NB4 (cell line): ENCODE measurements at places on chromosomes 12 and 14.

DNA sequence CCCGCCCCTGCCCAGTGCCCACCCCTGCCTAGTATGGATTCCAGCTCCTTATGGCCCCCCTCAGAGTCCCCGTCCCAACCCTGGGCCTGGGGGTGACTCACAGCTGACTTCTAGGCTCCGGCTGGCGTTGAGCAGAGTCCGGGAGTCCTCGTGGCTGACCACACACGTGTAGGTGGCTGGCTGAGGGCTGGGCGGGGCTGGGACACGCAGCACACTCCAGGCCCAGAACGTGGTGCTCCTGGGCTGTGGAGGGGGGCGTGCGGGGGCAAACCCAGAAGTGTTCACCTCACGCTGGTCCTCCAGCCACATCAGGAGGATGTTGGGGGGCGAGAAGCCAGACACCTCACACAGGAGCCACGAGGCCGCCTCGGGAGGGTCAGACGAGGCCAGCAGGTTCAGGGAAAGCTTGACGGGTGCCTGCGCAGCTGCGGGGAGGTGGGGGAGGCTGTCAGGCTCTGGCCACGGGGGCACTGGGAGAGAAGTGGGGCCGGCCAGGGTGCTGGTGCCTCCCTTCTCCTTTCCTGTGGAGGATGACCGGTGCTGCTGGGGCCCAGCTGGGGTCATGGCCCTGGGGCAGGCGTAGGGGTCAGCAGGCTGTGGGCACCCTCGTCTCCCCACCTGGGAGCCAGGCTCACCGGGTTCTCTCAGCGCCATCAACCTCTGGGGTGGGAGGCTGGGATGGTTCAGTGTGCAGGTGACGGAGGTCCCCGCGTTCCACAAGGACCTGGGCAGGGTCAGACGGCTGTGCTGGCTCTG lies 314.1 kb downstream of the TMEM121 start:
- DNase-seq, result no peak

GRCh38 chr12:91261820-91262676 lies 79.4 kb upstream of the DCN start:
- DNase-seq, result no peak

- peak; percentile 95 for DNase-seq
These were observed 11.0 kb downstream of the KRT7 start for GRCh38 chr12:52243856-52244614.

DNA sequence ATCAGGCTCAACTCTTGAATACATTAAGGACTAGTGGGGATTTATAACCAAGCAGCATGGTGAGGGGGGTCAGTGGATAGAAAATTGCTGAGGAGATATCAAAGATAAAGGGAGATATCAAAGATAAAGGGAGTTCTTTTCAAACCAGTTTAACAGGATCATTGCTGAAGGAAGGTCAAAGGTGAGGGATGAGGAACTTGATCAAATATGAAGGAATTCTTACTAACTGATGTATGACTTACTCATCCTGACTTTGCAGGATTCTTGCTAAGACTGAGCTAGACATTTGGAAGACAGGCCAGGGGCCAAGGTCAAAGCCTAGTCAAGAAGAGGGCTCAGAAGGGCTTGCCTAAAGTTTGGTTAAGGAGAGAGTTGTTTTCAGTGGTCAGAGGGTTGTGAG lies 4.8 kb downstream of the ABHD4 start:
- no peak for DNase-seq

GRCh38 chr12:24361877-24362580 lies 412.6 kb upstream of the SOX5 start:
- no peak for DNase-seq
